ENCODE measurements at places on chromosomes 2 and 18.
A peak's percentile ranks its signal among the peaks of the same experiment; 100 is the strongest.

- peak; percentile 61 for DNase-seq
These were observed 18.6 kb downstream of the DDX18 start for GRCh38 chr2:117832905-117833613.

DNA sequence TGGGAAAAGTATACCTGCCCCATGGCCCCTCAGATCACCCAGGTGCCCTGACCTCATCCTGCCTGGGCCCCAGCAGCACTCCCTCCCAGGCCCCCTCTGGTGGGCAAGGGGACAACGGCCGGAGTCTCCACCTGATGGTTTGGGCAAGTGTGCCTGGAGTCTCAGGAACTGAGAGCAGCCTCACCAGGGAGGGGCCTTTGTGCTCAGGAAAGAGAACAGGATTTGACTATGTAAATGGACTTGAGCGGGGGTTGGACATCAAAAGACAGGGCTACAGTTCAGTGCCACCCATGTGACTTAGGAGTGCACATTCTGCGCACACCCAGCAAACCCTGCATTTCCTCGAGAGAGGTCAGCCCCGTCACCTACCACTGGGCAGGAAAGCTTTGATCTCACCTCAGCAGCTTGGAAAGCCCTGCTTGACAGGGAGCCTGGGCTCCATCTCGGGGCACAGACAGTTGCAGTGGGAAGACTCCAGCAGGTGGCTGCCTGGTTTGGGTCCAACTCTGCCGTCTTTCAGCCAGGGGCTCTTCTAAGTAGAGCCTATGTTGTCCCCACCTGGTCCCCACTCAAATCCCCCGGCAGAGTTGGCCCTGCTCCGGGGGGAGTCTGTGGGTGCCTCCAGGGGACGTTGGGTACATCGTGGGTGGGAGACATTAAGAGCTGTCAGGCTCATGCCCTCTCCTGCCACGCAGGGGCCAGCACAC is 3.3 kb downstream of the INPP5D start:
- DNase-seq, result no peak

GRCh38 chr2:135167273-135167672 is 115.2 kb downstream of the RAB3GAP1 start:
- no peak for DNase-seq

- DNase-seq, result peak; percentile 22
These were observed 39.0 kb downstream of the EEF1B2 start for GRCh38 chr2:206198677-206199076.

GRCh38 chr2:158091647-158092046 is 10.0 kb upstream of the UPP2 start:
- DNase-seq, result no peak

DNA sequence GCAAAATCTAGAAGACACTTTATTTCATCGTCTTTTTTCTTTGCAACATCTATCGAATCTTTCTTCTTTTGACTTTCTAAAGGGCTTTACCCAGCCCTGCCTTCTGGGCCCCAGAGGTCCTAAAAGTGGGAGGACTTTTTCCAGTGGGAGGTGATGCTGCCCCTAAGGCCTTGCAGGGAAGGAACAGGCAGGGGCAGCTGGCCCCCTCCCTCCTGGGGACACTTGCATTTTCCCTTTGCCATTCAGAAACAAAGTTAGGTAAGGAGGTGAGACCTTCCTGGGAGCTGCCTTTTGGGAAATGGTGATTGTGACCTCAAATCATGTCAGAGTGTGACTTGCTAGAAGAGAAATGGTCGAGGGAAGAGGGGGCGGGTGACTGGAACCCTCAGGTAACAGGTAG is 132.7 kb downstream of the GLI2 start:
- no peak for DNase-seq

- DNase-seq, result no peak
These were observed 400.1 kb downstream of the PARD3B start for GRCh38 chr2:204945376-204945775.

DNA sequence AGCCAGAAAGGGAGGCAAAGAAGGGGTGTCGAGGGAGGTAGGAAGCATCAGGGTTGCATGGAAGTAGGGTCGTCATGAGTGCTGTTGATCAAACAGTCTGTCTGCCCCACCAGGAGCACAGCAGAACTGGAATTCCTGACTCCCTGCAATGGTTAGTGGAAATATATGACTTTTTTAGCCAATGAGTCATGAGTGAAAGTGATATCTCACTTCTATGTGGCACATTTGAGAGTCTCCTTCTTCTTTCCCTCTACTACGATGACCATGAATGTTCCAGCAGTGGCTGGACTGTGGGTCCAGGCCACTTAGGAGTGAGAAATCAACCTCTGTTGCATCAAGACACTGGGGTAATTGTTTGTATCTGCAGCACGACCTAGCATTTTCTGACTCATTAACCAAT is 199.5 kb downstream of the TTC32 start:
- DNase-seq, result no peak

DNA sequence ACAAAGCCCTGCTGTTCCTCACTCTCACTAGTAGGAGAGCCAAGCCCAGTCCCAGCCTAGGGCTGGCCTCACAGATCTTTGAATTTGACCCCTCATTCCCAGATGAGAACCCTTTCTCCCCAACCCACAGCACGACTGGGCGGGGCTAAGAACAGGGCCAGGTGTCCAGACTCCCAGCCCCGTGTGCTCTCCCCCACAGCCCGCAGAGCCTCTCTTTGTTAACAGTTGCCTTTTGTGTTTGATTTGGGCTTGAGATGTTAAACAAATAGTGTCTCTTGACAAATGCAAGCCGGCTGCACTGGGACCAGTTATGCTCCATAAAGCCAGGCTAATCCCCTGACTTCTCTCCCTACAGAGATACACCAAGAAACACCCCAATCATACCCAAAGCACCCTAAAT is 4.7 kb upstream of the KCNK3 start:
- DNase-seq, result no peak

DNA sequence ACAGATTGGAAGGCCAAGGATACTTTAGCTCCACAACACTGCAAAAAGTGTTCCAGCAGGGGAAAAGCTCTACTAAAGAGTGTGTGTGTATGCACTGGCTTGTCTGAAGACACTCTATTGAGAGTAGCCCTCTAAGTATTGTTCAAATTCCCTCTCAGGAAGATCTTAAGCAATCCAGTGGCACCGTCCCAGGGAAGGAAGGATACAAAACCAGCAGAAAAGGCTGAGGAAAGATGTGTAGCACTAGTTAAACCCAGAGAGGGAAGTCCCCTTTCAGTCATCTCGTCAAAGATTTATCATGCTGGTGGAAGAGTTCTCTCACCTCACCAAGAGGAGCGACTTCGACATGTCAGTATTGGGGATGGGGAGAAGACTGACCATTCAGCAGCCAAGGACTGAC is 50.5 kb downstream of the DHRS9 start:
- no peak for DNase-seq

GRCh38 chr2:222242532-222242931 is 56.3 kb downstream of the PAX3 start:
- DNase-seq, result no peak

DNA sequence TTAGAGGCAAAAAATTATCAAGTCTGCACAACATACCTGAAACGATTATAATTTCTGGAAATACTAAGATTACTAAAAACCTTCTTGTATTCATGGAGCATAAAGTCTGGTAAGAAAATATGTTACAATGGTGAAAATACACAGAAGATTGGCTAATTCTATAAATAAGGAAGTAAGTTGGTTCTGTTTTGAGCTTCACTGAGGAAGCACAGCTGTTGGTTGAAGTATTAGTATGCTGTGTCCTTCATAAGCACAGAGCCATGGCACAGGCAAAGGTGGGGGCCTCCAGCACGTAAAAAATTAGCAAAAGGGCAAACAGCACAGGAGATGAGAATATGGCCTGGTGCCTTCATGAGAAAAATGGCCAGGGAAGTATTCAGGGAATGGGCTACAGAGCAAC is 40.4 kb upstream of the ANKRD62 start:
- no peak for DNase-seq

DNA sequence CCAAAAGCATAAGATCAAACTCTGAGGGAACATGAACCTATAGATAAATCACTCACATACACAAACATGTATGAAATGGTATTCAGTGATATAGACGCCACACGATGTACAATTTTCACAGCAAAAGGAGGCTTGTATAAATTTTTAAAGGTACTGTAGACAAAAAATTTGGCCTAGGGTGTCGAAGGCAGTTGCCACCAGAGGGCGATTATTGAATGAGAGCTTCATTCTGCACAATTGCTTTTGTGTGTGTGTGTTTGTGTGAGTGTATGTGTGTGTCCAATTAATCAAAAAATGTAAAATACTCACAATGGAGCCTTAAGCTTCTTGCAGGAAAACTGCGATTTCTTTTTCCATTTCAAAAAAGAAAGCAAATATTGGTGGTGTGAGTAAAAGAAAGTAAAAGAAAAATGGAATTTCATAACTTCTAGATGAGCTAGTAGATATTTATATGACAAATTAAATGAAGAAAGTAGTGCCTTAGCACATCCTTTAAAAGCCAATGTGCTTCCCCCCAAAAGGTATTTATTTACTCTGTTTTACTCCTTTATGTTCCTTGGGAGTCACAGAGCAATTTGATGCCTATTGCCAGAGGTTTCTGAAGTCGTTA is 800.1 kb downstream of the SATB2 start:
- no peak for DNase-seq

GRCh38 chr2:194725169-194725568 is 931.9 kb upstream of the SLC39A10 start:
- no peak for DNase-seq

- DNase-seq, result no peak
These were observed 17.7 kb downstream of the SMIM21 start for GRCh38 chr18:75409806-75410205.
